ENCODE measurements at places on chromosomes 12 and 14.

- no peak for DNase-seq
Measured at GRCh38 chr14:104128981-104129380, 9.4 kb upstream of the KIF26A start.

- DNase-seq = peak; percentile 65
Measured at GRCh38 chr14:73696466-73697400, 17.5 kb downstream of the PNMA1 start.

- peak; percentile 21 for DNase-seq
Measured at GRCh38 chr14:62592877-62593276, 452.4 kb downstream of the KCNH5 start.

DNA sequence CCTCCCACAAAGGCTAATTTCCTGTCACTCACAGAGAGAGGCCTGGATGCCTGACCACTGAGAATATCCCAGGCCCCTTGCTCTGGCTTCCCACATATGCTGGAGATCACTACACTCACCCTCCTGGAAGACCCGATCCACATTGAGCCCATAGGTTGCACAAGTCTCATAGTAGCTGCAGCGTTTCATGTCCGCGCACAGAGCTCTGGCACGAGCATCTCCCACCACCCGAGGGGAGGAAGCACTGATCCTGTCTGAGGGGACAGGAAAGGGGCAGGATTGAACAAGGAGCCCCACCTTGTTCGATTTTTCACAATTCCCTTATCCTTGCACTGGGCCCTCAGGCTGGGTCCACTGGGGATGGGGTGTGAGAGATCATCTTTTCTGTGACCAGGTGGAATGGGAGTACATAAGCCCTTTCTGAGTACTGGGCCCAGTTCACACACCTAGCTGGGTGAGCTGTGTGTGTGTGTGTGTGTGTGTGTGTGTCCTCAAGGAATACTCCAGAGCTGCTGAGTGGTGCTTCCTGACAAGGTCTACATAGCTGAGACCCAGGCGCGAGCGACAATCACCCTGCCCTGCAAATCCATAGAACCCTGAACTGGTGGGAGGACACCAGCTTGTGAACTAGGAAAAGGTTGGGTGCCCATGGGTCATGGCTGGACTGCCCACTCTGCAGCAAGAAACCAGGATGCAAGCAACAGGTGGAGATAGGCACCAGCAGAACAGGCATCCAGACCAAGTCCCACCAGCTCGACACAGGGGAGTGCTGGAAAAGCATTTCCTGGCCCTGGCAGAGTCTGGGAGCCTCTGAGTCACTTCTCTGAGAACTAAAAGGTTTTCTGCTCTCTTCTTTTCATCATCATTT is 5.6 kb downstream of the AGAP2 start:
- DNase-seq = no peak

GRCh38 chr14:21136024-21136423 is 19.8 kb downstream of the OR5AU1 start:
- DNase-seq = peak; percentile 11

GRCh38 chr14:22793976-22794375 is 21.3 kb downstream of the SLC7A7 start:
- DNase-seq = no peak

DNA sequence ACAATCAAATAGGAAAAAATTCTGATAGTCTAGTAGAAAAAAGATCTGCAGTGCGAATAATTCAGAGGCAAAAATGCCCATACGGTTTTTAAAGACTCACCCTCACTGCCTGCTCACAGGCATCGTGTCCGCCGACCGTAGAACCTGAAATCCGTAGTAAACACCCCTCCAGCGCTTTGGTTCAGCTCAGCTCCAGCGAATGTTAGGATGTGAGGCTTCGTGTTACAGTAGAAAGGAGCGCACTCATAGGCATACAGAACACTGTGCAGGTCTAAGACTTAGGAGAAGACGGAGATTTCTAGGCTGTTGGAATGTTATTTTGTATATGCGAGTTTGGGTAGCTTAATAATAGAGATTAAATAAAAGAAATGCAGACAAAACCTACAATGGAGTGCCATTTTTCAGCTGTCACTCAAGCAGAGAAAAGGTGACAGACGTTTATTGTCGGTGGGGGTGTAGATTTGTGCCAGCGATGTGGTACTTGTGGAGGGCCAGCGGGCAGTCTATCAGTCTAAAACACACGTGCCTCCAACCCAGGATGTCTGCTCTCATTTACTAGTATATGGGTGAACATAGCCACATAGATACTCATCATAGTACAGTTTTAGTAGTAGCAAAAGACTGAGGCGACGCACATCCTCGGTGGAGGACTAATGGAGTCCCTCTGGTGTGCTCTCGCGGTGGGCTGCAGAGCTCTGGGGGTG is 25.7 kb downstream of the SFSWAP start:
- no peak for DNase-seq

GRCh38 chr12:82754856-82755255 is 68.2 kb downstream of the TMTC2 start:
- no peak for DNase-seq

DNA sequence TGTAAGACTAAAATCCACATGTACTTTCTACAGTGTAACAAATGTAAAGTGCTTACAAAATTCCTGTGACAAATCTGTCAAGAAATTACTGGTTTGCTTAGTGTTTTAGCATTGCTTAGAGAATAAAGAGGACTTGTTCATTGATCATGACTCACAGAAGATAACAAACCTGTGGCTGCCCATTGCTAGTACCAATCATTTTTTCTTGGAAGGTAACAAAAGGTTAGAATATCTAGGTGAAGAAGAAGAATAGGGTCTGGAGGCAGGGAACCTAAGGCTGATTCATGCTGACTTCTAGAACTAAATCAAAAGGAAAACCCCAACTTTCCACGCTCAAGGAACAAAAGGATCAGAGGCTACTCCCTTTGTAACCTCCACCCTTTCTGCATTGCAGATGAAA is 232.7 kb upstream of the ABCD2 start:
- no peak for DNase-seq

DNA sequence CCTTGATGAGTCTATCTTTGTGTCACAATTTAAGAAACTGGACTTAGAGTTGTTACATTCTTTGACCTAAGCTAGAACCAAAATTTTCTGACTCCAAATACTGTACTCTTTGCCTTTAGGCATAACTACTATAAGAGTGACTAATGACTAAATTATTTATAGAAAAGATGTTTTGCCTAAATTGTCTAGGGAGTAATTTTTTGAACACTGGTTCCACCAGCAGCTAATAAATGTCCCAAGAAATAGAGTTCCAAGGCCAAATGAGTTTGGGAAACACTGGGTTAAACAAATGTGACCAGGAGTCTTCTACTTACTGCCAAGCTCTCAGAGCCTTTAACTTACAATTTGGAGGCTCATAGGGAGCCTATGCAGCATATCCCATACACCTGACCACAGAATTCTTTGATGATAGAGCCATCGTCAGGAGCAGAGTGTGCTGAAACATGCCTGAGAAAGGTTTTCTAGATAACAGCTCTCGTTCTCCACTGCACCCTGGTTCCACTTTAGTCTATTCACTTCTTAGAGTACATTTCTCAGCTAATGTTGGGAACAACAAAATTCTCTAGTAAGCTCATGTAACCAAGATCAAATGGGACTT is 215.9 kb upstream of the HMGA2 start:
- DNase-seq = peak; percentile 56

DNA sequence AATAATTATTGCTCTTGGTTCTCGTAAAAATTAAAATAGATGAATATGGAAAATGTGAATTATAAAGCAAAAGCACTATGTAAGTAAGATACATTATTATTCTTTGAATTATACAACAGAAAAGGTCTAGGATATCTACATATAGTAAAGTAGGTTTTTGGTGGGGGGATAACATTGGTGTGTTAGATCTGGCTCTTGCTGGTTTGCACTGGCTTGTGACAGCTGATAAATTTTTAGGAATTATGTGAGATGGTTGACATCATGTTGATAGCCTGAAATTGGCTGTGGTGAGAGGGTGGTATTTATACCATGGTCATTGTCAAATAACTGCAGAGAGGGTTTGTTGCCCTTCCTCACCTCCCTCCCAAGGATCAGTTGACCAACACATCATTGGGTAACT is 50.7 kb upstream of the BTG1 start:
- no peak for DNase-seq

GRCh38 chr14:94356379-94357056 is 31.9 kb downstream of the SERPINA1 start:
- DNase-seq = no peak

- DNase-seq = no peak
Measured at GRCh38 chr14:38880643-38881524, 222.2 kb downstream of the SEC23A start.

- DNase-seq = peak; percentile 51
Measured at GRCh38 chr14:95294834-95295599, 24.7 kb downstream of the CLMN start.

GRCh38 chr12:118015944-118016343 is 559 bp upstream of the RFC5 start:
- DNase-seq = no peak

DNA sequence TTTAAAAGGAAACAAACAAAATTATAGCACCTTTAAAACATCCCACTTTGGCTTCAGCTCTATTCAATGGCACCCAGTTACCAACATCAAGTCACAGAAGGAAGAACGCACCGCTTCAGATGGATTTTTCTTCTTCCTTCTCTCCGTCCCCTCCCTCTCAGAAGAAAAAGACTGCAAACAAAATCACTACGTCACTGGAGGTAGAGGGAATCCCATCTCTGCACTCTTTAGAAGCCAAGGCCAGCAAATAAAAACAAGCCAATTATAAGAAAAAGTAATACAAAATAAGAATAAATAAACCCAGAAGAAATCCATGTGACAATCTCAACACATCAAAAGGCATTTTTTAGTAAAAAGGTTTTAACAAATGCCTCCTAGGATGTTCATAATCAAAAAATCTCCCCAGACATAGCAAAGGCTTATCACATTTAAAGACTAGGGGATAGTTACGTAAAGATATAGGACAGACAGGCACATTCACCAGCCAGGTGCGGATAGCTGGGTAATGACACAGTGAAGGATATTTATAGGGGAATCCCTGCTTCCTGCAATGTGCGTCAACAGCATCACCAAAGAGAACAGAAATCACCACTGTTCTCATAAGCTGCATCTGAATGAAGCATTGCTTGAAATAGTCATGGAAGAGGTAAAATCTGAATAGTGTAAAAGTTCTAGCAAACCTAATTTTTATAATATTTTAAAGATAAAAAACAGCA is 89.4 kb downstream of the R3HDM2 start:
- no peak for DNase-seq

DNA sequence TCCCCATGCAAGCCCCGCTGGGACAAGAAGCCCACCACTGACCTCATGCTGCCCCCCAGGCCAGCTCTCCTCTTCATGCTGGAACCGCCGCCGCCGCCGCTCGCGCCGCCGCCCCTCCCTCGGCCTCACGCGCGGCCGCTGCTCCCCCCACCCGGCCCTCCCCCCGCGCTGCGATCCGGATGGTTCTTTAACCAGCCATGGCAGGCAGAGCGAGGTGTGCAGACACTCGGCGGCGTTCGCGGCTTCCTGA is at the start of gene DCAF5:
Gene DCAF5 (minus strand): TSS at position 218 of the 250 bp plus-strand sequence. CDS start 141 bp downstream, at position 77.
- peak; percentile 96 for DNase-seq

GRCh38 chr14:26841920-26842741 is 244.3 kb upstream of the NOVA1 start:
- DNase-seq = peak; percentile 96

GRCh38 chr12:94779485-94779884 is 129.1 kb upstream of the TMCC3 start:
- DNase-seq = peak; percentile 96

- DNase-seq = peak; percentile 88
Measured at GRCh38 chr12:31491841-31492598, 98.9 kb downstream of the DENND5B start.

GRCh38 chr12:25904442-25904841 is 54.0 kb upstream of the RASSF8 start:
- no peak for DNase-seq

GRCh38 chr14:89480278-89480677 is 63.2 kb upstream of the FOXN3 start:
- DNase-seq = no peak

DNA sequence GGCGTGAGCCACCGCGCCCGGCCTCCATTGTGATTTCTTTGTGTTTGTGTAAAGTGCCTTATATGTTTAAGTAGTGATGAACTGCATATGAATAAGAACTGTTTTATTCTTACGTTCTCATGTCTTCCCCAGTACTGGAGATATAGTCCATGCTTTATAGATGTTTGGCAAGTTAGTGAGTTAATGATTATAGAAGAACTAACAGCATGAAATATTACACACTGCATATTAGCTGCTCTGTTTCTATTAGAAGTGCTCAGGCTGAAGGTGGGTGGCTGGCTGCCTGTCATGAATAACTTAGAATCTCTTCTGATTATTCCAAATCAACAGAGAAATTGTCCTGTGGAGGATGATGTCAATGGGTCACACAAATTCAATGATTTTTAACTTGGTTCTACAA is 709.4 kb downstream of the GALC start:
- no peak for DNase-seq

DNA sequence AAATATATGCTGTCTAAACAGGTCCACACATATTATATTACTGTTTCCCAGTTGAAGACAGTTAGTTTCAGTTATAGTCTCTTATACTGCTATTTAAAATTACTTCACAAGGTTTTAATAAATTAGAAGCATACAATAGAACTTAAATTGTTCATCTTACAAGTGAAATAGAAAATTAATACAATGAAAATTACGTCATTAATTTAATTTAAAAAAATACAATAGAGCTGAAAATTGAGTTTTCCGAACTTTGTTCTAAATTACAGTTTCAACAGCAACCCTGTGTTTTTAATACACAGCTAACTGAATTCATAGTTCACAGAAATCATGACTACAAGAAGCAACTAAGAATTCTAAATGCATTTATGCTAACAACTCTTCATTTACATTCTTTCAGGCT is 525.7 kb upstream of the FOXG1 start:
- no peak for DNase-seq

GRCh38 chr14:64364907-64365306 is 23.2 kb upstream of the MTHFD1 start:
- peak; percentile 26 for DNase-seq

- no peak for DNase-seq
Measured at GRCh38 chr12:117328556-117329100, 32.8 kb downstream of the NOS1 start.

- DNase-seq = no peak
Measured at GRCh38 chr12:115756804-115757203, 520.7 kb downstream of the MED13L start.

DNA sequence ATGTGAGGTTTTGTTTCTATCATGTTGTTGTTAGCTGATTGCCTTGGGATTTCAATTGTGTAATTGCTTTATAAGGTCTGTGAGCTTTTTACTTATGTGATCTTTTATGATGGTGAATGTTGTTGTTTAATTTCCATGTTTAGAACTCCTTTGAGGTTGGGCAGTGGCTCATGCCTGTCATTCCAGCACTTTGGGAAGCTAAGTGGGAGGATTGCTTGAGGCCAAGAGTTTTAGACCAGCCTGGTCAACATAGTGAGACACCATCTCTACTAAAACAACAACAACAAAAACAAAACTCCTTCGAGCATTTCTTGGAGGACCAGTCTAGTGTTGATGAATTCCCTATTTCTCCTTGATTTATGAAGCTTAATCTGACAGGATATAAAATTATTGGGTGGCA is 102.1 kb upstream of the PMCH start:
- no peak for DNase-seq

- DNase-seq = no peak
Measured at GRCh38 chr14:101834800-101835547, 73.5 kb downstream of the PPP2R5C start.

GRCh38 chr14:29444216-29444615 is 483.4 kb downstream of the PRKD1 start:
- no peak for DNase-seq

- peak; percentile 48 for DNase-seq
Measured at GRCh38 chr14:49218436-49219092, 367.6 kb downstream of the RPS29 start.

GRCh38 chr12:19189522-19189921 is 60.0 kb downstream of the PLEKHA5 start:
- no peak for DNase-seq
